ENCODE measurements at places on chromosomes 2 and 18.
A peak's percentile ranks its signal among the peaks of the same experiment; 100 is the strongest.

DNA sequence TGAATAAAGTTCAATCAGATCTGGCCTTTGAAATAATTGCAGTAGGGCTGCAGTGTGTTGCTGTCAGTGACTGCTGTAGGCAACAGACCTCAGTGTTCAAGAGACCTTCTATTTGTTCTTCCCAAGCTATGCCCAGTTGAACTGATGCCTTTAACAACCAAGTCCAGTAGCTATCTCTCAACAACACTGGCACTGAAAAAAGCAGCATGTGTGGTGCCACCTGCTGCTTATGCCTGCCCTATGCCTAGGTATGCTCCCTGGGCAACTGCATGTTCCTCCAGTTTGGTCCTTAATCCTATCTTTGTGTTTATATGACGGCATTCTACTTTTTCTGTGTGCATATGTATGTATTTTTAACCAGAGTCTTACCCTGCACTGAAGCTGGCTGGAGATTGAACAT is 523.9 kb upstream of the MEX3C start:
- no peak for DNase-seq

GRCh38 chr18:70044632-70045031 is 97.0 kb upstream of the CD226 start:
- no peak for DNase-seq

DNA sequence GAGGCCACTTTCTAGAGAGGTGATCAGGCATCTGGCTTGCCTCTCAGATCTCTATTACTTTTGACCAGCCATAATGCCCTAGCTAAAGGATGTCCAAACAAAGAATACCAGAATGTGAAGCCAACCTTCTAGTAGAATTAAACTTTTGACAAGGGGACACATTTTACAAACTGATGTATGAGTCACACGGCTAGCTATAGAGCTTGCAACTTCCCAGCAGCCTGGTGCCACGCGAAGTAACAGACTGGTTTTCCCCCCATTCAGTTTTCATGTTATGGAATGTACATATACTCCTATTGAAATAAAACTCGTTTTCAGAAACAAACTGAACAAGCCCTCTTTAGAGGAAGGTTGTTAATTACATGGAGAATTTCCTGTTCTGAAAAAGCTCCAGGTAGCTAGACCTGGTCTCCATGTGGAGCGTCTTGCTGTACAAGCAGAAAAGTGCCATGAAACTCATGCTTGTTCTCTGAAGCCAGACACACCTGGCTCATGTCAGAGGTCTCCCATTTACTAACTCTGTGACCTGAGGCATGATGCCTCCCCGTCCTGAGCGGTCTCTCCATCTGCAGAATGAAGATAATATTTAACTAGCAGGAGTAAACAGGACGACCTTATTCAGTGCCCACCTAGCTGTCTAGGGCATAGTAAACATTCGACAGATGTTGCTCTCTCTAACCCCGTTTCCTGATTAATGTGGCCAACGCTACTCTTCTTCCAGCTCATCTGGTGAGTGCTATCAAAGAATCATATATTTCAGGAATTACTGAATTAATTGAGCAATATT is 81.5 kb upstream of the MAP3K20 start:
- DNase-seq, result no peak

- DNase-seq, result no peak
Observed at GRCh38 chr2:149204686-149205085, 125.7 kb upstream of the LYPD6 start.

DNA sequence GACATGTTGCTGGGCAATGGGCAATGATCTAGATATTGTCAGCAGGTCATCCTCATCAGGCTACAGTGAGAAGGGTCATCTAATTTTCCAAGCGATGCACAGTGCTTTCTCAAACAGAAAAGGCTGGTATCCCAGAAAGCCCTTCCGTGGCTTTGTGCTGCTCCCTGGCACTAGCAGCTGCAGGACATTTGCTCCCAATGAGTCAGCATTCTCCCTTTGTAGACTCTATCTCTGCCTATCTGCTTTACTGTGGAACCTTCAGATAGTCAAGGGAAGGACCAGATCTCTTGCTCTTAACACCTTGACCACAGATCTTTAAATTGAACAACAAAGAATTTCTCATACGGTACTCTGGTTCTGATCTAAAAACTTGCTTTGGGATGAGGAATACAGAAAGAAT is 101.4 kb downstream of the CDH2 start:
- no peak for DNase-seq

DNA sequence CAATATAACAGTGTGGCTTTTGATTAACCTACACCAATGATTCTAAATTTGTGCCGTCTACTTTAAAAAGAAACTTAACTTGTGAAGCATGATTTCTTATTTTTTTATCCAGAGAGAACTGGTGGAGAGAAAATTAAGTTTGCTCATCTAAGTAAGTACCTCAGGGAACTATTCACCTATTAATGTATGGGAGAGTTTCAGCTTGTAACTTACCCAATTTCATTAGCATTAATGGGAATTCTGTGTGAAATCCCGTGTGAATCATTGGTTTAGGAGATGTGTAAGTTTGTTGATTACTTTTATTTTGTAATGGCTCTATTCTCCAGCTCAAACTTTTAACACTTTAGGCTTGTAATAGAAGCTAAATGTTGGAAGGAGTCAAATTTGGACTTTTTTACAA is 1061.5 kb downstream of the TDRD15 start:
- no peak for DNase-seq

DNA sequence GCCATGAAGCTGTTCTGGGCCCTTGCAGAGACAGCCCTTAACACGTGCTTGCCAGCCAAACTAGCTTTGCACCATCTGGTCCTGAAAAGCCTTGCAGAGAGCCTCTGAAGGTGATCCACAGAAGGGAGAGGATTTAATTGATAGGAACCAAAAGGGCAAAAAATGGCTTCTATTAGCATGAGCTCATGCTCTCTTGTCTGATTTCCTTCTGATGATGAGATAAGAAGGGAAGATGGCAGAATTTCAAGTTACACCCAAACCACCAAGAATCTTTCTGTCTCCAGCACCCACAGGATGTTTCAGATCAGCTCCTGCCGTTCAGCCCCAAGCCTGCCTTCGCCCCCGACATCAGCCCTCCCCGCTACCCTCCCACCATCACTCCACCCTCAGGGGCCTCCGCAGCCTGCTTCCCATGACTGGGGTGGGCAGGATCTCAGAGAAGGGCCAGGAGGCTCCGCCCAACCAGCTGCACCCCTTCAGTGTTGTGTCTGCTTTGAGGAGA is 23.4 kb upstream of the GLI2 start:
- no peak for DNase-seq

DNA sequence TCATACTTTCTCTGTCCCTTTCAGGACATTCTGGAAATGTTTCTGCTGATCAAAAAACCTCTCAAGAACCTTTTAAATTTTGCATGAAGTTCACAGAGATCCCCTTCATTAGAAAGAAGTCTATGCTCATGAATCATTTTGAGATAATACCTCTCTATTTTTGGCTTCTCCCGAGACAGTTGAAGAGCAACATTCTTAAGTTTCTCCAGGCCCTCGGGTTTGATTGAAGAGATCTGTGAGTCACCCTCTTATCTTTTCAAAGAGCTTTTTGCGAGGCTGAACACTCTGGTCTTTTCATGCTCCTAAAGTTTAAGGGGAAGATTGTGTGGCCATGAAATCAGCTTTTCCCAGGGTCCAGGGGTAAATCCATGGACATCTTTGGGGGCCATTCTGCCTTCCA is 354.2 kb downstream of the FBXO15 start:
- no peak for DNase-seq

GRCh38 chr18:62637807-62638687 is 77.3 kb upstream of the PHLPP1 start:
- peak; percentile 69 for DNase-seq

Data from hematopoietic multipotent progenitor cell treated with erythropoietin and hydrocortisone succinate and interleukin-3 and kit ligand, for 8 days (in vitro differentiated cells).